ENCODE measurements at places on chromosomes 3 and 15. TPM values are rescaled to one million over a fixed set of nuclear protein-coding genes. Genes with fewer than 3 reads are reported as not detected.

- DNase-seq = no peak
These were observed 6.1 kb downstream of the GATA2 start for GRCh38 chr3:128486681-128487537.

DNA sequence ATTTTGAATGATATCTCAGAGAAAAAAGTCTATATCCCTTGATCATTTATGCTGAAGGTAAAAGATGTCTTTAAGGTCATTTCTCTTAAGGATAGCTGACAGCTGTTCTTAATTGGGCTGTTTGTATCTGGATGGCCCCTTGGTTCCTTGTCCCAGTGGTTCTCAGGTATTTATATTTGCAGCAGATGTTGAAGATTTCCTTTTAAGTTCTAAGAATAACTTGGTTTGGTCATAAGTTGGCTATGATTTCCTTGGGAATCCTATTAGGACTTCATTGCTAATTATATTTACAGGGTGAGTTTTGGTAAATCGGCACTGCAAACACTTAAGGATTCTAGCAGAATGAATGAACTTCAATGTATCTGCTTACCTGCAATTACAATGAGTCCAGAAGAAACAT lies 460.4 kb upstream of the SGO1 start:
- no peak for DNase-seq

DNA sequence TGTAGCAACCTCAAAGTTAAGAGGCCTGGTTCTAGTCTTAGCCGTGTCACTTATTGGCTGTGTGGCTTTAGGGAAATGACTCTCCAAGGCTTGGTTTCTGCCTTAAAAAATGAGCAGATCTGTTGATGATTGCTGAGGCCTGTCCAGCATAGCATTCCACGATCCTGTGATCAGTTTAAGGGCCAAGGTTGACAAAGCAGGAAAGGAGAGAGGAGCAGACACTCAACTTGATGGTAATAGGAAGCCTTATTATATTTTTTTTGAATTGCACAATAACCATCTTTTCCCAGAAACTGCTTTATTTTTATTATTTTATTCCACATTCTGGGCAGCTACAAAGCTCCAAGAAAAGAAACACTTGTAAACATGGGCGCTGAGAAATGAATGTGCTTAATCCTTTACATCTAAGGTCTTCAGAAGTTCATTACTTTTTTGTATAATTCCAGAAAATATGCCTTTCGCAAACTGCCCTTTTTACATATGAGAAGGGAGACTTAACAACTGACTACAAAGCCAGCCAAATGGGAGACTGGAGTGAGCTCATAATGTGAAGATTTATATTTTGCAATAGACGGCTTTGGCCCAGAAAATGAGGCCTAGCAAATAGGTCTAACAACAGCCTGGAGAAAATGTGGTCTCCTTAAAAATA lies 241.0 kb downstream of the ATP8B4 start:
- no peak for DNase-seq

GRCh38 chr3:122921791-122922651 lies 105.5 kb downstream of the SEMA5B start:
- DNase-seq = no peak

CHRNB4 gene
- polyA plus RNA-seq = 0.35 TPM

- no peak for DNase-seq
These were observed 221.8 kb downstream of the THRB start for GRCh38 chr3:24272875-24273274.

DNA sequence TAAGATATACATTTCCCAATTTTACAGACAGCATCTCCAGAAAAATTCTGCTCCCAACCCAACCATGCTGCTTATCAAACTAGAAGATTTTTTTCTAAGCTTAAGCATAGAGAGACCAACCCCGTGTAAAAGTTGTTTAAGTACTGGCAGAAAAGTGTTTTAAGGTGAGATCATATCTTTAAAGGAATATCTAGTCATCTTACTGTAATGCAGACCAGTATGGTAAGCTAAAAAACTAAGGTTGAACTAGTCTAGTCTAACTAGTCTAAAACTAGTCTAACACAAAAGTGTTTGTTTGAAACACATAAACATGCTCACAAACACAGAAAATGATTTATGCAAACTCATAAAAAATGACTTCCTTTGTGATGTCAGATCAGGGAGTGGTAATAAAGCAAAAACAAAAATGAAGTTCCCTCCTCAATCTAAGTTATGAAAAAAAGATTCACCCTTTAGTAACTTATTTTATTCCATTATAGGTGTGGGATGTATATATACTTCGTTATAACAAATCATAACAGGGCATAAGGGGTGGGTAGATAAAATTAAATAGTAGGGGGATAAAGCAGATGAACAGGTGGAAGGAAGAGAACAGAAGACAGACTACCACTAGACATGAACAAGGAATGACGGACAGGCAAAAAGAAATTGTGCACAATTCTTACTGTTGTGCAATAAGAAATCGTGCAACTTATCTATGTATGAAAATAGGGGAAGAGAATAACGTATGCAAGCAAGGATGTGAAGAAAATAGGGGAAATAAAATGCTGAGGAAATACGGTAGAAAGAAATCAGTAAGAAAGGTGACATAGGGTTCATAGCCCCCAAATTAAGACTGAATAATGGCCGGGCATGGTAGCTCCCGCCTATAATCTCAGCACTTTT lies 10.0 kb downstream of the MYO5A start:
- no peak for DNase-seq

- no peak for DNase-seq
These were observed 145.6 kb upstream of the THBS1 start for GRCh38 chr15:39435244-39435643.

GRCh38 chr15:68421115-68421551 lies 10.8 kb downstream of the ITGA11 start:
- DNase-seq = no peak
